Left lobe of liver (tissue), 2 donors: ENCODE measurements at places on chromosomes 1 and 21.
A peak's percentile ranks its signal among the peaks of the same experiment; 100 is the strongest.

DNA sequence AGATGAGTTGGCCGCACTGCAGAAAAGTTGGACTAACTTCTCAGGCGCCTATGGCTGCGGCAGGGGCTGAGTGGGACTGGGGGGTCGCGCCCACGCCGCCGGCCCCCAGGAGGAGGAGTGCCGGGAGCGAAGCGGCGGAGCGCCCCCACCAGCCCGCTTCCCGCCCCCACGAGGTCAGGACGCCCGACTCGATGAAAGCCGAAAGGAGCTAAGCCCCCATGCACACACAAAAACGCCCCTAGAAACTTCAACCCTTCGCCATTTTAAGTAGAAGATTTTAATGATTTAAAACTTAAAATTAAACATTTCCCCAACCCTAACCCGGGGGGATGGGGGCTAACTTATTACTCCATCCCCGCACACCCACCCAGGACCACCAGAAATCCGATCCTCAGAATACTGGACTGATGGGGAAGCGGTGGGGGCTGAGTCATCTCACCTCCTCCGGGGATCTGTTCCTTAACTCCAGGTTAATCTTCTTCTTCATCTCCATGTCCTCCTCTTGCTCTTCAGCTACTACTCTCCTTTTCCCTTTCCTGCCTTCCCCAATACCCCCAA lies 539 bp downstream of the ANP32E start:
- peak; percentile 50 for DNase-seq

DNA sequence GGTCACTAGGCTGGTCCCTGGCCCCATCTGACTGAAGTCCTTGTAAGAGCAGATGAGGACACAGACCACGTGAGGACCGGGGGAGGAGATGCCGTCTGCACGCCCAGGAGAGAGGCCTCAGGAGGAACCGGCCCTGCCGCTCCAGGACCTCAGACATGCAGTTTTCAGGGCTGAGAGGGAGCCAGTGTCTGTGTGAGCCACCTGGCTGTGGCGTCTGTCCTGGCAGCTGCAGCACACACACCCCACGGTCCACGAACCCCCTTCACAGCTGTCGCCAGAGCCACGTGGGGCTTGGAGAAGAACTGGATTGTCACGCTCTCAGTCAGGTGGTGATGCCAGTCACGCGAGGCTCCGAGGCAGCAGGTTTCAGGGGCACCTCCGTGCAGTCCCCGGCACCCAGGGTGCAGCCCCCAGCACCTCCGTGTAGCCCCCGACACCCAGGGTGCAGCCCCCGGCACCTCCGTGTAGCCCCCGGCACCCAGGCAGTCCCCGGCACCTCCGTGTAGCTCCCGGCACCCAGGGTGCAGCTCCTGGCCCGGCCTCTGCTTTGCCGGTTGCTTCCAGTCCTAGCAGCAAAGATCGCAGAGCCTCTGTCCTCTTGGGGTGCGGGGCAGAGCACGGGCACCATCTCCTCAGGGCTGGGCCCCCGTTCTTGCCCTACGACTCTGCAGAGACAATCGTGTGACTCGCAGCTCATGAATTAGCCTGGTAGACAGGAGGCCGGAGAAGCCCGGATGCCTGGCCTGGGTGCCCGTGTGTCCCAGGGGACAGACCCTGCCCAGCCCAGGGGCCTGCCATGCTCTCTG lies 19.0 kb upstream of the SUMO3 start:
- DNase-seq: no peak

- DNase-seq: no peak
These were observed 195.6 kb downstream of the ZNF326 start for GRCh38 chr1:90190523-90190922.

DNA sequence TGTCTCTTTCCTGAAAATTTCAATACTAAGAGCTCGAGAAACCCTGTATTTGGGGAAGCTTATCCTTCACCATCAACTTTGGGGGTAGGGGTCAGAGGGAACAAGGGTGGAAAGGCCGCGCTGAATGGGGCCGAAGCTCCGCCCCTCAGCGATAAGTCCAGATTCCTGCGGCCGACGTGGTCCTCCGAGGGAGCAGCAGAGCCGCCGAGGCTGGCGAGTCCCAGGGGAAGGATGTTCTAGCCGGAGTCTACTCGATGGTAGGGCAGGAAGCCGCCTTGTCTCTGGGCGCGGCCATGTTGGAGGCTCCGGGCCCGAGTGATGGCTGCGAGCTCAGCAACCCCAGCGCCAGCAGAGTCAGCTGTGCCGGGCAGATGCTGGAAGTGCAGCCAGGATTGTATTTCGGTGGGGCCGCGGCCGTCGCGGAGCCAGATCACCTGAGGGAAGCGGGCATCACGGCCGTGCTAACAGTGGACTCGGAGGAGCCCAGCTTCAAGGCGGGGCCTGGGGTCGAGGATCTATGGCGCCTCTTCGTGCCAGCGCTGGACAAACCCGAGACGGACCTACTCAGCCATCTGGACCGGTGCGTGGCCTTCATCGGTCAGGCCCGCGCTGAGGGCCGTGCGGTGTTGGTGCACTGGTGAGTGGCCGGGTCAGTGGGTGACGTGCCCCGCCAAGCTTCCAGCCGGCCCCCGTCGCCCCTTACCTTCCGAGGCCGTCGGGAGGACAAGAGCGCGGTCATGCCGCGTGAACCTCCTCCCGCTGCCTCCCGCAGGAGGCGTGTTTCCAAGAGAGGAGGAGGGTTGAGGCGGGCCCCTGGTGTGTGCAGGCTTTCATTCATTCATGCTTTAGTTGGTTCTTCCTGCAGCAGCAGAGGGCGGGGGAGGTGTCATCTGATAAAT lies at the start of gene DUSP12:
DUSP12 (plus strand) TSS at position 278 of the 899 bp plus-strand sequence; CDS start at position 294, 16 bp downstream.
- peak; percentile 90 for DNase-seq

- DNase-seq: no peak
These were observed 318.4 kb upstream of the RGS18 start for GRCh38 chr1:191839891-191840290.
